ENCODE measurements at places on chromosomes 12 and 14. TPM values are rescaled to one million over a fixed set of nuclear protein-coding genes. Genes with fewer than 3 reads are reported as not detected.

DNA sequence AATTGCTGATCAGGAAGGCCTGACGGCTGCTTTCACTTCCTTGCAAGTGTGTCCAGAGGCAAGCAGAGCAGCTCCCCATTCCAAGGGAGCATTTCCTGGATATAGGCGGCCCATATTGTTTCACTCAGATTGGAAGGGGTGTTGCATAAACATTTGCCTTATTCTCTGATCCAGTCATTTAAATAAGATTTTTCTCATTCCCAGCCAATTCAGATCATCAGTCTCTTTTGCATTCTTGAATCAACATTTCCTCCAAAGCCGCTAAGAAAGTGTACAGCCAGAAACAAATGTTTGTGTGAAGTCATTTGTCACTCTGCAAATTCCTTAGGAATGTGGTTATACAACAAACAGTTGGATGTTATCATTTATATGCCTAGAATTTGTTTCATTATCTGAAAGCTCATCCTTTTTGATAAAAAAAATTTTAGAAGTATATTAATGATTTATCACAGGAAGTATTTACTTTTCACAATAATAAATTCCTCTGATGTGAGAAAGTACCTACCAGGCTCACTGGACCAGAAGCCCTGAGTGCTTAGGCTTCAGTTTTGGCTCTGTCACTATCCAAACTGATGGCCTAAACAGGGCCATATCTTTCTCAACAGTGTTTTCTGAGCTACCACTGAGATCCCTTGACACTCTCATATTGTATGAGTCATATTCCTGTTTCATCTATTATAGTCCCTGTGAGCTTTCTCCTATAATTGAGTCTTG, 379.6 kb downstream of the CCDC91 start:
- DNase-seq: no peak

DNA sequence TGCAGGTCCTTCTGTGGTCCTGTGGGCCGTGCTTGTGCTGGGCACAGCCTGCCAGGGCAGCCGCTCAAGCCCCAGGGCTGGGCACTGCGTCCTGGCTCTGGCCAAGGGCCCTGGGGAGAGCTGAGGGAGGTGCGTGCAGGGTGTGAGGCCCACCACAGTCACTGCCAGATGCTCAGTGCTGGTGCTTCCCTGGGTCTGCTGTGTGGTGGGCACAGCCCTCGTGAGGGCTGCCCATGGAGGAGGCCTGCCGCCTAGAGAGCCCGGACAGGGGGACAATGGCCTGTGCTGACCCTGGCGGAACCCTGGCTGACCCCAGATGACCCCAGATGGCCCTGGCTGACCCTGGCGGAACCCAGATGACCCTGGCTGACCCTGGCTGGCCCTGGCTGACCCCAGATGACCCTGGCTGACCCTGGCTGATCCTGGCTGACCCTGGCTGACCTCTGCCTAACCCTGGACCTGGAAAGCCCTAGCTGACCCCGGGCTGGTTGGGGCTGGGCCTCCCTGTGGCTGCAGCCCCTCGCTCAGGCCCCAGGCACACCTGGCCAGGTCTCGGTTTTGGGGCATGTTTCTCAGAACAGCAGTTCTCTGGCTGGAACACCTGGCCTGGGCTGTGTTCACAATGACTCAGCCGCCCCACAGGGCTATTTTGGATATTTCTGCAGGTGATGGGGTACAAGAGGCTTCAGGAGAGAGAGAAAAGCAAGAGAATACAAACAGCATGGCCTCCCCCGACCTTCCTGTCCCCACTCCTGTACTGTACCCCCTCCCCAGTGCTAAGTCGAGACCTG, 55.4 kb downstream of the TMEM121 start:
- no peak for DNase-seq

C12orf75 gene
- total RNA-seq: 24.8 TPM

AICDA gene
- not detected for total RNA-seq

TAC3 gene
- not detected for total RNA-seq

DNA sequence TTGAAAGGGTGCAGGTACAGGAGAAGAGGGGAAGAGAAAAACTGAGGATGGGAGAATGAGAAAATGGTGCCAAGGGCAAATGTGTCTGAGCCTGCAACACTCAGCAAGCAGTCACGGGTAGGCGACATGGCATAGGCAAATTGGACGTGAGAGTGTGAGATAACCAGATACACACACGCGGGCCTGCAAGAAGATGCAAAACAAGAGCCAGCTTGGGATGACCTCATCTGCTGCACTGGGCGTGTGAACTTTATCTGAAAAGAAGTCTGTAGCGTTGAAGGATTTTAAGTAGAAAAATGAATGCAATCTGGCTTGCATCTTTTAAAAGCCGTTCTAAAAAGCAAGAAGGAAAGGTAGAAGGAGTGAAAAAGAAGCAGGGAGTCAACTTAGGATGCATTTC, 160.4 kb downstream of the NTF3 start:
- DNase-seq: no peak

ACACB gene
- 19.2 TPM for total RNA-seq

DNA sequence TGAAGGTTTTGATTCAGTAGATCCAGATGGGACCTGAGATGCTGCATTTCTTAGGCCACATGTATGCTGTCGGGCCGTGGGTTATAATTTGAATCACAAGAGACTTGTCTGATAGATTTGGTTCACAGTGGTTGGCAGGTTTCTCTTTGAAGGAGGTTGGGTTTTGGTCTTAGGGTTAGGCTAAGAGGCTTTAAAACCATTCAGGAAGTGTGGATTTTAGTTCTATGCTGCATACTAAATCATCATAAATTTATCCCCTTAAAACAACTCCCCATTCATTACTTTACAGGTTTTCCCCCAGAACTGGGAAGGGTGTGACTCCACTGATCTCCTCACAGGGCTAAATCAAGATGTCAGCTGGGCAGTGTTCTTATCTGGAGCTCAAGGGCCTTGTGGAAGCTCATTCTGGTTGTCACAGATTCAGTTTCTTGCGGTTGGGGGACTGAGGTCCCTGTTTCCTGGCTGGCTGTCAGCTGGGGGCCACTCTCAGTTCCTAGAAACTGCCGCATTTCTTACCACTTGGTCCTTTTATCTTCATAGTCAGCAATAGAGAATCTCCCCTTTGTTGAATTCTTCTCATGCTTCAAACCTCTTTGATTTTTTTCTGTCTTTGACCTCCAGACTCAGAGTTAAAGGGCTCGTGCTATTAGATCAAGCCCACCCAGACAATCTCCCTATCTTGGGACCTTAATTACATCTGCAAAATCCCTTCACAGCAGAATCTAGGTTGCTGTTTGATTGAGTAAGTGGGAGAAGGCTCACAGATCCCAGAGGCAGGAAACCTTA, 20.6 kb upstream of the PCNX1 start:
- no peak for DNase-seq

EFS gene
- 63.0 TPM for total RNA-seq

DNA sequence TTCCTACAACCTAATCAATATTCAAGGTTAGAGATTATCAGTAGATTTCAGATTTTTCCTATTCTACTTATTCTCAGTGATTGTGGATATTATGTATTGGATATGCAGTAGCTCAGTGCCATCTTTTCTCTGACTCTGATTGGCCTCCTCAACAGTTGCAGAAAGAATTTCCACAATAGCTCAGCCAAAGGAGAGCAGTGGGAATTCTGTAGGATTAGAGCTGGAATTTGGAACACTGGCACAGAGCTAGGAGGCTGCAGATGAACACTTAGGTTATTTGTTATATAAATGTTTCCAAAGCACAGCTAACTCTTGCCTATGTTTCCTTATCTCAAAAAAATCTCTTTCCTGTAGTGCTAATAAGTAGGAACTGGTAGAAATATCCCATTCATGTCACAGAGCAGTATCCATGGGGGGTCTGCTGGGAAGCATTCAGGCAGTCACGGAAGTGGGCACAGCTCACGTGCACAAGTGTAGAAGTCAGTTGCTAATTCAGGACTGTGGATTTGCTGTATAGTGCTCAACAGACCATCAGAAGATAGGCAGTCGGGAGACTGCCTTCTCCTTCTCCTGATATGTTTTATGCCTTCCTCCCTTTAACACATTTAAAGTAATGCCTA, 116.2 kb upstream of the TMEM260 start:
- no peak for DNase-seq

- no peak for DNase-seq
These were observed 48.4 kb downstream of the KTN1 start for GRCh38 chr14:55628426-55628825.

DNA sequence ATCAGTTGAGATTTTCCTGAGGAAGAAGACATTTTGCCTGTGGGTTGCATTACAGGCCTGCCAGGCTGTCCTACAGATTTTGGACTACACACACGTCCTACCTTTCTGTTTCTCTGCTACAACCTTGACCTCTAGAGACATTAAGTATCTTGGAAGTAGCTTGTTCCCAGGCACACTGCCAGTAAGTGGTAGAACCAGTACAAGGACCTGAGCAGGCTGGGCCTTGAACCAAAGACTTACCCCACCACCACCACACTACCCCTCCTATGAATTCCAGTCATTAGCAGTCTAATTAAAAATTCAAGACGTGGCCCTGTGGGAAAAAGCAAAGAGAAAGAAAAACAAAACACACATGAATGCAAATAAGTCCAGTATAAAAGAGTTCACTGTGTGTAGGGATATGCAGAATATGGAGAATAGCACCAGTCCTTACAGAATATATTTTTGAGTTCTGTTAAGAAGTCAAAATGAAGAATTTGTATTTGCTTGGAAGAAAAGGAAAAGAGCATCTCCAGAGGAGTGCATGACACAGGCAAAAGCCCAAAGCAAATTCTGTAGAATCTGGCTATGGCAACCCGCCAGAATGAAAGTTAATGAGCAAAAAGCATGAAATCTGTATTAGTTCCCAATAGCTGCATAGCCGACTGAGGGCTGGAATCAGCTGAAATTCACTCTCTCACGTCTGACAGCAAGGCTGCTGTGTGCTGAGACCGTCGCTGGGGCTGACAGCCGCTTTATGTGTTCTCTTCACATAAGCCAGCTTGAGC, 74.3 kb upstream of the ST8SIA1 start:
- DNase-seq: no peak

DNA sequence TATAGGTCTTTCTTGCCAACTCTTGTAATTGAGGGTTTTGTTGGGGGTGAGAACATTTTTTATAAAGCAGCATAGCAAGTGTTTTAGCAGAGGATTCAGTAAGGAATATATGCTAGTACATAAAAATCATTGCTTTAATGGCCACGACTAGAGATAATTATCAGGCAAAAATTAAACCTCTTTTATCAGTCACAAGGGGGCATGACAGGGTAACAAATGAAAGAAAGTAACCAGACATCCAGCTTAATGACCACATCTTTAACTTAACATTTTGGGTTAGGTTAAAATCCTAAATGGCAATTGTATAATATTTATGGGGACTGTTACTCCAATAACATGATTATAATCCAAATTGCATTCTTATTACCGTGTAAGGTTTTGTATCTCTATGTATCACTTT, 119.6 kb downstream of the LRRIQ1 start:
- DNase-seq: no peak

DNA sequence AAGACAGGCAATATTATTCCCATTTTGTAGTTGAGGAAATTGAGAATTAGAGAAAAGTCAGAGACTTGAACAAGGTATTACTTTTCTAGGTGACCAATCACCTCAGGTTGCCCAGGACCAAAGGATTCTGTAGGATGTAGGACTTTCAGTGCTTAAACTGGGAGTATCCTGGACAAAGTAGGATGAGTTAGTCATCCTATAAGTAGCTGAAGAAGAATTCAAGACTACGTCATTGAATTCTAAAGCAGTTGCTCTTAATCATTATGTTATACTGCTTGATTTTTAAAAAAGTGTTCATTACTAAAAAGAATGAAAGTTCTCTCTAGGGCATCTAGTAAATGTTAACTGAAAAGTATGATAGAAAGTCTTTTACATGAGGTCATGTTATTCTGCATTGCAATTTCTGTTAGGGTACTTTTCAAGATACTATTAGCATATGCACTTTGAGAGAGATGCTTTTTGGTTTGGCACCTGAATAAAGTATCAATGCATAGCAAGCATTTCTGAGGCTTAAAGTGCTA, 101.7 kb downstream of the RTN1 start:
- DNase-seq: no peak

DNA sequence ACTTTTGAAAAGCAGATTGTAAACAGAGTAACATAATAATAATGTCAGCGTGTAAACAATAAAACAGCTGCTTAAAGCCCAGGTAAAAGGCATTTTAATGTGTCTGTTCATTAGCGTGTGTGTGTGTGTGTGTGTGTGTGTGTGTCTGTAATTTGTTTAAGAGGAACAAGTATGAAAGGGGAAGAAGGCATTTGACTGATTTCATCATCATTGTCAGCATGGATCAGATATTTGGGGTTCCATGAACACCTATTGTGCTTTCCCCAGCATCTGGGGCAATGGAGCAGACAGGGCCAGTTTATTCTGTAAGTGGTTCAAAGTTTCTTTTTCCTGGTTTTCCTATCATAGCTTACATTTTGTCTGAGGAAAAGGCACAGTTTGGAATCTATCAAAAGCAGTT, 28.9 kb downstream of the SLC25A21 start:
- no peak for DNase-seq

Data from suprapubic skin (tissue), 4 donors.